Stimulated activated CD8-positive, alpha-beta memory T cell treated with anti-CD3 and anti-CD28 coated beads, Interleukin-15, amount 100 ng/mL, for 48 hours (primary cell): ENCODE measurements at places on chromosomes 16 and 17.

DNA sequence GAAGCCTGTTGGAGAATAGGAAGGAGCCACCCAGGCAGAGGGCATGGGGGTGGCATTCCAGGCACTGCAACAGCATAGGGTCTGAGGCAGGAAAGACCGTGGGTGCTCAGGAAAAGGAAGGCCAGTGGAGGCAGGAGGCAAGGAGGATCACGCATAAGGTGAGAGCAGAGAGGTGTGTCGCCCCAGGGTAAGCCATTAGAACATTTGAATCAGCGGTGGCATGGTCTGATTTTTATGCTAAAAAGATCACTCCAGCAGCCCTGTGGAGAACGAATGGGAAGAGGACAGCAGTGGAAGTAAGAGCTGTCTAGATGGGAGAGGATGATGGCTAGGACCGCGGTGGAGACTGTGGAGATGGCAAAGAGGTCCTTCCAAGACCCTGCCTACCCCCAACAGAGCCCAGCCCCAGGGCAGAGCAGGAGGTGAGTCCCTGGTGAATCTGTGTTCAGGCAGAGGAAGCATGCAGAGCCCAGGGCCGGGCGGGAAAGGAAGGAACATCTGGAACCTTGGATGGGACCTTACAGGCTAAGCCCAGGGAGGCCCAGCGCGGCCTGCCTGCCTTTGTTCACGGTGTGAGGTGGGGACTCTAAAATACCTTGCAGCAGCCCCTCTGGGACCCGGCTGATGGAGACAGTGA is 7.8 kb downstream of the LPO start:
- DNase-seq, result no peak

GRCh38 chr17:19237389-19238166 is 412 bp downstream of the EPN2 start:
- no peak for DNase-seq

DNA sequence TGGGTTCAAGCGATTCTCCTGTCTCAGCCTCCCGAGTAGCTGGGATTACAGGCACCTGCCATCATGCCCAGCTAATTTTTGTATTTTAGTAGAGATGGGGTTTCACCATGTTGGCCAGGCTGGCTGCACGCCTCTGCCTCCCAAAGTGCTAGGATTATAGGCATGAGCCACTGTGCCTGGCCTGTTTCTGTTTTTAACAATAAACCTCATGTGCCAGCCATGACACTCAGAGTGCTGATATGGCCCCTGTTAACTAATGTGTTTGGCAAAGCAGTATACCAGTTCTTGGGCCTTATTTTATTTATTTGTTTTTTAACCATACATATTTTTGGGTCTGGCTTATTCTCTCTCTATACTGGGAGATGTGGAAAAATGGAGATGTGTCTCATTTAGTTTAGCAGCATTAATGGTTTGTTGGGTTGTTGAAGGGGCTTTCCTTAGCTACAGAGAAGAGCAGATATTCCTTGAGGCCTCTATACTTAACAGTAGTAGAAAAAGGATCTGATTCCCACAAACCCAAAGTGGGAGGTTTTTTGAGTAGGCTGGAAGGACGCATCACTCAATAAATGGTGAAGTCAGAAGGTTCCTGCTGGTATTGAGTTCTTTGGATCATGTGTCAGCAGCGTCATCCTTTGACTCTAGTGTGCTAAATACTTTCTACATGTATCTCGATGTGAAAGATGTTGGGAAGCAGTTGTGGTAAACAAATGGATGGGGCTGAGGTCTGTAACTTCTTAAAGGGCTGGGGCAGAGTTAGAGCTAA is 16.2 kb upstream of the CDK5R1 start:
- no peak for DNase-seq

DNA sequence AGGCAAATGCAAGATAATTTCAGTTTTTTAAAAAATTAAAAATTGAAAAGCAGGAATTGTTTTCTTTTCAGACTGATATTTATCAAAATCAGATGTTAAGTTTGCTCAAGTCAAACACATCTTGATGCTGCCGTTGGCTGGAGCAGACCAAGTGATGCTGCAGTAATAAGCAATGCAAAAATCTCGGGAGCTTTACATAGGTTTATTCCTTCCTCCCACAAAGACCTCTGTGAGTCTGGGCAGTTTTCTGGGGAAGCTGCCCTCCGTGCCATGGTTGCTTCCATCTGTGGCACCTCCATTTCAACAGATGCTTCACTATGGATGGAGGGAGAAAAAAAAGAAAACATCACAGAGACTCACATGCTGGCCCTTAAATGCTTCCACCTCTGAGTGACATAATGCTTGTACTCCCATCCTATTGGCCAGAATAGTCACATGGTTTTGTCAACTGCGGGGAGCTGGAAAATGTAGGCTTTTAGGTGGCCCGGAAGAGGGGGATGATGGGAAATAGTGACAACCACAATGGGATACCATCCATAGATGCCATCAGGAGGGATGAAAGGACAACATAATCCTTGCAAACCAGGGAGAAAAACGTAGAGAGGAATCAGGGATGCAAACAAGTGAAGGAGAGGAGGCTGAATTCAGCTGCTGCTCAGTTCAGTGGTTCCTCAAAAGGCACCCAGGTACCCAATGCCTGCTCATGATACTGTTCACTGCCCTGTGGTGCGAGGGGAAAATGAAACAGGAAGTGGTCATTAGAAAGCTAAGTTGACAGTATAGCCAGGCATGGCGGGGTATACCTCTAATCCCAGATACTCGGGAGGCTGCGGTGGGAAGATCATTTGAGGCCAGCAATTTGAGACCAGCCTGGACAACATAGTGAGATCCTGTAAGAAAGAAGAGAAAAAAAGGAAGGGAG is 13.5 kb upstream of the ERCC4 start:
- no peak for DNase-seq

DNA sequence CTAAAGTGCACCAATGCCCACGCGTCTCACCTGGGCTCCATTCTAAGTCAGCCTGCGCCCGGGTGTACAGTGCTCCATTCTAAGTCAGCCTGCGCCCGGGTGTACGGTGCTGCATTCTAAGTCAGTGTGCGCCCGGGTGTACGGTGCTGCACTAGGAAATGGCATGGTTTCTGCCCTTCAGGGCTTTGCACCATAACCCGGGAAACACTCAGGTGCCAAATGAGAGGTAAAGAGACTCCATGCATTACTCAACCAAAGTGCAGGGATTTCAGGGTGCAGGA is 29.2 kb upstream of the FASN start:
- no peak for DNase-seq

- DNase-seq, result no peak
Measured at GRCh38 chr17:28527859-28528258, 21.7 kb downstream of the FOXN1 start.

DNA sequence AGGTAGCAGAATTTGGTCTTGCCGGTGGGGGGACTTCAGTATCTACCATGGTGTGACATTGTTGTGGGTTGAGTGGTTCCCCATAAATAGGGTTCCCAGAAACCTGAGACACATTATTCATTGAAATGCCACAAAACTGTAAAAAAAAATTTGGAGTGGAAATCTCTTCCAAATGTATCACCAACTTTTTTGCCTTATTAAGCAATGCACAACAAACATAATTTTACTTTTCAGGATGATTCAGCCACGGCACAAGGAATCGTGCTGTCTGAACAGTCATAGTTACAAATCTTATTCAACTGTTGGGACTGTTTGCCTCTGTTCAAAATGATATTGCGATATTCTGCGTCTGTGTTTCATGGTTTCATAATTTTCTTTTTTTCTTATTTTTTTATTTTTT is 181.2 kb downstream of the NTN1 start:
- DNase-seq, result no peak

DNA sequence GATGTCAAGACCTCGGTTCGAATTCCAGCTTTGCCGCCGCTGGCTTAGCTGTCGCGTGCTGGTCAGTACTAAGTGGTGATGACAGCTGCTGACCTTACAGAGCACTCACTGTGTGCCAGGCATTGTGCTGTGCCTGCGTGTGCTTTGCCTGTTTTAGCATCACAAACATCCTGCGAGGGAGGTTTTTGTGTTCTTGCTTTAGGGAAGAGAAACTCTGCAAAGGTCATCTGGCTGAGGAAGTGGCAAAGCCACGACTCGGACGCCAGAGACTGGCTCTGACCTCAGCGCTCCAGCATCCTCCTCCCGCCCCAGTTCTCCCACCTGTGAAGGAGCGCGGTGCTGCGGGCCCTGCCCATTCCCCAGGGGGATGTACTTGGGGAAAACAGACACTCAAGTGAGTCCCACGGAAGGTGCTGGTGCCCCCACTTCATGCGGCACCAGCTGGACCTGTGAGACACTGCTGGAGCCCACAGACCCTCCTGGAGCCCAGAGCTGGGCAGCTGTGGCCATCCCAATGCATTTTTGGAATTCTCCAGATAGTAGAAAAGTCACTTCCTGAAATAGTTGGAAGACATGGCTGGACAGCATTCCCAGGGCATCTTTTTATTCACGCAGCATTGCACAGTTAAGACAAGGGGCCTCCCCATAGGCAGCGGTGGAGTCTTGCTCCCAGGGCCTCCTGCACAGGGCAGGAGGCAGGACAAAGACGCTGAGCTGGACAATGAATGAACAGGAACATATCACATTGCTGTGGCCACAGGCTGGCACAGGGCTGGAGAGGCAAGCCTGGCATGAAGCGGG is 20.0 kb upstream of the HERPUD1 start:
- no peak for DNase-seq

- DNase-seq, result no peak
Measured at GRCh38 chr17:28938552-28938951, 12.8 kb downstream of the PHF12 start.

GRCh38 chr16:4385789-4386450 is 14.3 kb downstream of the VASN start:
- DNase-seq, result no peak

DNA sequence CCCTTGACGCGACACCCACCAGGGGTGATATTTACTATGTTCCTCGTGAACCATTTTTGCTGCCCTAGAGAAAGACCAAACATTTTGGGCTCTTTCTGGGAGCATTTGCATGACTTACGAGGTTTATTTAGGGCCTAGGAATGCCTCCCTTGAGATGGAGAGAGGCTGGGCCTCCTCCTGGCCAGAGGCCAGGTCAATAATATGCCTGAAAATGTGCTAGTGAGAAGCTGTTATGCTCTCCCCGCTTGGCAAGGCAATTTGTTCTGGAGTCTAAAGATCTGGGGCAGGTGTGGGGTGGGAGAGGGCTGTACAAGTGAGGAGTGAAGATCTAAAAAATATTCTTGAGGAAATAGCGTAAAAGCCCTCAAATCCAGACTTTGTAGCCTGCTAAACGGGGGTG is 587.3 kb upstream of the CDH5 start:
- DNase-seq, result no peak

- DNase-seq, result peak; percentile 96
Measured at GRCh38 chr17:4899341-4900230, at the start of gene C17orf107. Gene C17orf107 (plus strand): TSS chr17:4899536. CDS start chr17:4899763, 227 bp downstream.

DNA sequence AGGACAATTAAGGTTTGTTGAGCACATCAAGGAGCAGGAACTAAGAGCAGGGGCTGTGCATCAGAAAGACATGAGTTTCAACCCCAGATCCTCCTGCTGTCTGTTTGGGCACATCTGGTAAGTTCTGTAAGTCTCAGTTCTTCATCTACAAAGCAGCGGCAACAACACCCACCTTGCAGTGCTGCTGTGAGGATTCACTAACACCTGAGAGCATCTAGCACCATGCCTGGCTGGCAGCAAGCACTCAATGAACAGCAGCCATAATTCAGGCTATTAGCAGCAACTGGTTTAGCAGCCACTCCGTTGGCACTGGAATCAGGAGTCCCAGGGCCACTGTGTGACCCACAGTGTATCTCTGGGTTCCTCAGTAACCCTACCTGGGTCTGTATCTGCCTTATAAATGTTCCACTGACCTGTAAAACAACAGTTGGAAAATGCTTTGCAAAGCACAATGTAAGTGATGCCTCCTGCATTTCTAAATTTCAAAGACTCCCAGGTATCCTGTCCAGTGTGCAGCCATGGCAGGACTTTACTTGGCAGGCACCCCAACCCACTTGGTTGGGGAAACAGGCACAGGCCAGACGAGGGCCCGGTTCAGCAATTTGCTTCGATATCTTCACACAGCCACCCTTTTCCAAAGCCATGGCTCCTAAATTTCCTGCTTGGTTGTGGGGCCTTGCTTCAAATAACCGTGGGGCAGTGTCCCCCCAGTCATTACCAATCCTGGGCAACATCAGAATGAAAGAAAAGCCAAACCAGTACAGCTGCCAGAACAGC is 4.2 kb downstream of the ST3GAL2 start:
- DNase-seq, result no peak

- no peak for DNase-seq
Measured at GRCh38 chr16:74304164-74304834, 7.7 kb downstream of the PSMD7 start.
